ENCODE measurements at places on chromosomes 6 and 20.

DNA sequence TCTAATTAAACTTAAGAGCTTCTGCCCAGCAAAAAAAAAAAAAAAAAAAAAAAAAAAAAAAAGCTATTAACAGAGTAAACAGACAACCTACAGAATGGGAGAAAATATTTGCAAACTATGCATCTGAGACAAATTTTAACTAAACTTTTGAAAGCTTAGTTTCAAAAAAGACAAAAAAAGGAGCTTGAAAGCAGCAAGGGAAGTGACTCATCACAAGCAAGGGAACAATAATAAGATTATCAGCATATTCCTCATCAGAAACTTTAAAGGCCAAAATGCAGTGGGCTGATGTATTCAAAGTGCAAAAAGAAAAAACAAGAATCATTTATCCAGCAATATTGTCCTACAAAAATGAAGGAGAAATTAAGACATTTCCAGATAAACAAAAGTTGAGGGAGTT lies 158.6 kb downstream of the RNF144B start:
- no peak for DNase-seq

DNA sequence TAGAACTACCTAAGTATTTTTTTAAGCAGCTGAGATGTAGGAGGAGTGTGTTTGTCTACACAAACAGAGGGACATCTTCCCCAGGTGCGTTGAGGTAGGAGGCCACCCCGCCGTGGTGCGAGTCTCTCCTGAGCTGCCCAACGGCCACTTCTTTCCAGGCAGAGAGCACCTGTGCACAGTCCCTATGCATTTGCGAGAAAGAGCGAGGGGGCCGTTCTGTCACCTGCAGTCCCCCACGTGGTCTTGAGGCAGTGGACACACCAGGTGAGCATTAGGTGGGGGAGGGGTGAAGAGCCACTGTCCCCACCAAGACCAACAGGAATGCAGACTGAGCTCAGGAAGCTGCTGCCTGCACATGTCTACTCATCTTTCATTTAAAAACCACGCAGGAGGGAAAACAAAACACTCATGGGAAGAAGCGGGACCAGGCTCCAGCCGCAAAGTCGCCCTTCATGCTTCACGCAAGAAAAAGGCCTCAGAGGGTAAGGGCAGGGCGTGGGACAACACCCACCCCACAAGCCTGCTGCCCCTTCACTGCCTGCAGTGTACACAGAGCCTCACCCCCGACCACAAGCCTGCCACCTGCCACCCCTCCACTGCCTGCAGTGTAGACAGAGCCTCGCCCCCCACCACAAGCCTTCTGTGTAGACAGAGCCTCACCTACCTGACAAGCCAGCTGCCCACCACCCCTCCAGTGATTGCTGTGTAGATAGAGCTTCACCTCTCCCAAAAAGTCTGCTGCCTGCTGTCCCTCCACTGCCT lies 142.0 kb downstream of the DLL1 start:
- DNase-seq, result no peak

DNA sequence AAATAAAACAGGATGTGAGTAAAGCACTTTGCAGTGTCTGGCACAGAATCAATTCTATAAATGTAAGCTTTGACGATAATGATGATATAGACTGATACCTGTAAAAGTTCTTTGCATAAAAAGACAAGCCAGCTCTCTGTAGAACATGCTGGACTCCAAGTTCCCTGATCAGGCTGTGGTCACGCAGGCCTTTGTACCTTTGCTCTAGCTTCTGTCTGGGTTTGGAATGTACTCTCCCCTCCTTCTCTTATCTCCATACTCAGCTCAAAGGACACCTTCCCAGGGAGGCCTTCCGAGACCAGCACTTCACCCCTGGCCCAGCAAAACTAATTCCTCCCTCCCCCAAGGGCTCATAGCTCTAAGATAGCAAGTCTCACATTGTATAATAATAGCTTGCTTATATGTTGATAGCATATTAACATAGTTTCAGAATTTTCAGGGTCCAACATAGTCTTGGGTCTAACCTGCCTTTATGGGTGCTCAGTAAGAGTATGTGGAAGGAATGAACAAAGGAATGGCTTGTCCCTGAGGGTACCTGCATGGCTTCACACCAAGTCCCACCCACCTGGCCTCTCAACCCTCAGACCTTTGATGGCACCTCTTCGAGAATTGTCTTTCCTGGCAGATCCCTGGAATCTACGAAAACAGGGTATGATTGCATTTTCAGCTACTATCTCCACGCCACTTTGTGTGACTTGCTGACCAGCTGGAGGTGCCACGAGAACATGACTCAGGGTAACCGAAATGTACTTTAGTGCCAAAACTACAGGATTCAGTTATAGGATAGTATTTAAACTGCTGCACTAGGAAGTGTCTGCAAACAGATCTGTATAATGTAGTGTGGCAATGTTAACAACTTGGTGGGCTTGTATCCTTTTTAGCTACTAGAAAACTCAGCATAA lies 41.7 kb upstream of the PIM1 start:
- DNase-seq, result no peak

DNA sequence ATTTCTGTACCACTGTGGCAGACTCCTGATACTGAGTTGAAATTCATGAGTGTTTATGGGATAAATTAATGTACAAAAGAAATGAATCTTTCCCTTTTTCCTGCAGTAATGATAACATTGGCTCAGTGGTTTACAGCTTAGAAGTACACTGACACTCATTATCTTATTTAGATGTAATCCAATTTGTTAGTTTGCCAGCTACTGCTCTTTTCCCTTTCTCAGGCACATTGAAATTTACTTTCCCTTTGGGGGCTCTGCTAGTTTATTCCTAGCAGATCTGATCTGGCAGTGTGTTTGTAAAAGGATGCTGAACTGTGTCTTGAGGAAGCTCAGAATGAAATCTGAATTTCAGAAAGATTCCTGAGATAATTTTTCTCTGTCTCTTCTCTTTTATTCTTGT lies 3.0 kb downstream of the CEP250 start:
- no peak for DNase-seq

DNA sequence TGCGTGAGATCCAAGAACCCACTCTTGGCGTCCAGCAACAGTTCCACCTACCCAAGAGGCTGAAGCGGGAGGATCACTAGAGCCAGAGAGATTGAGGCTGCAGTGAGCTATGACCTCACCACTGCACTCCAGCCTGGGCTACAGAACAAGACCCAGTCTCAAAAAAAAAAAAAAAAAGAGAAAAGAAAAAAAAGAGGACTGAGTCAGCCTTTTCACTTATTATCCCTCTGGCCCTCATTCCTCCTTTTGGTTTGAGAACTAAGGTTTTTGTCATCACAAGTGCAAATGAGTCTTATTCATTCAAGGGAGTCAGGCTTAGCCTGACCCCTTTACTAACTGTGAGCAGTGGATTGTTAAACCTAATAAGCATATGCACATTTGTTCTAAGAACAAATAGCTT lies 37.9 kb upstream of the JARID2 start:
- DNase-seq, result no peak

- no peak for DNase-seq
Measured at GRCh38 chr20:3283222-3283820, 44.3 kb upstream of the SLC4A11 start.

- DNase-seq, result no peak
Measured at GRCh38 chr6:13678255-13678983, 33.2 kb downstream of the RANBP9 start.

- no peak for DNase-seq
Measured at GRCh38 chr6:37668251-37668650, 29.4 kb downstream of the MDGA1 start.

DNA sequence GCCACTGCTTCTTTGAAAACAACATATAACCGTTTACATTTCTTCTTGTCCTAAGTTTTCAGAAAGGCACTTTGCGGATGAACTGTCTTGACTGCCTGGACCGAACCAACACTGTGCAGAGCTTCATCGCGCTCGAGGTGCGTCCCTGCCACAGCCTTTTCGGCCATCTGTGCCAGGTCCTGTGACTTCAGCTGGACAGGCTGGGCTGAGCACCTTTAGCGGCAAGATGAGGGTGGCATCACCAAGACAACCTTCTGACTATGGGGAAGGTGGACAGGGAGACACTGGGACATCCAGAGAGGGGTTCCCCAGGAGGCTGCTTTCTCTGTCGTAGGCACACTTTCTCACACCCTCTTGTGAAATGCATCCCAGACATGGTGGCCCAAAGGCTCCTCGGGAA lies 82.1 kb downstream of the SYNJ2 start:
- no peak for DNase-seq

- DNase-seq, result no peak
Measured at GRCh38 chr20:36499723-36500501, 41.4 kb upstream of the MYL9 start.

Measured in stimulated activated CD8-positive, alpha-beta memory T cell treated with anti-CD3 and anti-CD28 coated beads, Interleukin-4, amount 100 ng/mL, for 1 hour (primary cell).